IPS-NIHi11 (cell line): ENCODE measurements at places on chromosomes 2 and 18.

GRCh38 chr18:53795610-53796009, 428.9 kb downstream of the MBD2 start:
- DNase-seq, result no peak

GRCh38 chr18:2917259-2918047, 70.6 kb downstream of the EMILIN2 start:
- DNase-seq, result no peak

GRCh38 chr2:56687169-56687568, 503.4 kb downstream of the CCDC85A start:
- no peak for DNase-seq

DNA sequence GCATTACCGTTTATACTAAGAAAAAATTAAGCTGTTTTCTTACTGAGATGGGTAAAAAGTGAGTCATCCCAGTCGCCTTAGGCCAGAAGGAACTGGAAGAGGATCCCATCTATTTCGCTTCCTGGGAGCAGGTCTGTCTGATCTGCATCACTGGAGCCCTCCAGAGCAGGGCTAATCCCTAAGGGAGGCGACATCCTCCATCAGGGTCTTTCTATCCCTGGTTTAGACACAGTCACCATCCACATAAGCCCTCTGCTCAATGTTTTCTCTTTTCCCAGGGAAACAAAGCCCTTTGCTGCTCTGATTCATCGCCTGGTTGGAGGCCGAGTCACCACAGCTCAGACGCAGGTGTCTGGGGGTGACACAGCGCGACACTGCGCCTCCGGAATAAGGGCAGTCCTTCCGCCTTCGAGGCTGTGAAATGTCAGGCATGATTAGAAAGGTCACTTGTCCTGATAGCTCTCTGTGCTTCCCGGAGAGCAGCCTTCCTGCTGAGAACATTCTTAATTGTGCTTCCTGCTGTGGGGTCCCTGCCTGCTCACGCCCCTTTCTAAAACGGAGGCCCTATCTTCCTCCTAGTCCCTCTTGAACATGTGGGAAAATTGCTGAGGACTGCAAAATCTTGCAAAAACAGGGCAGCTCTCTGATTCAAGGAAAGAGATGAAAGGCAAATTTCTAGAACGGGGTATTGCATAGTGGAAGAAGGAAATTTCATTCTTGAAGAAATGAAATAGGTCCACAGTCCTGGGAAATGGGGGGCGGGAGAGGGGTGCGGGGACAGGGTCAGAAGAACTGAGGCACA, 56.3 kb downstream of the MARCHF4 start:
- peak; percentile 33 for DNase-seq

DNA sequence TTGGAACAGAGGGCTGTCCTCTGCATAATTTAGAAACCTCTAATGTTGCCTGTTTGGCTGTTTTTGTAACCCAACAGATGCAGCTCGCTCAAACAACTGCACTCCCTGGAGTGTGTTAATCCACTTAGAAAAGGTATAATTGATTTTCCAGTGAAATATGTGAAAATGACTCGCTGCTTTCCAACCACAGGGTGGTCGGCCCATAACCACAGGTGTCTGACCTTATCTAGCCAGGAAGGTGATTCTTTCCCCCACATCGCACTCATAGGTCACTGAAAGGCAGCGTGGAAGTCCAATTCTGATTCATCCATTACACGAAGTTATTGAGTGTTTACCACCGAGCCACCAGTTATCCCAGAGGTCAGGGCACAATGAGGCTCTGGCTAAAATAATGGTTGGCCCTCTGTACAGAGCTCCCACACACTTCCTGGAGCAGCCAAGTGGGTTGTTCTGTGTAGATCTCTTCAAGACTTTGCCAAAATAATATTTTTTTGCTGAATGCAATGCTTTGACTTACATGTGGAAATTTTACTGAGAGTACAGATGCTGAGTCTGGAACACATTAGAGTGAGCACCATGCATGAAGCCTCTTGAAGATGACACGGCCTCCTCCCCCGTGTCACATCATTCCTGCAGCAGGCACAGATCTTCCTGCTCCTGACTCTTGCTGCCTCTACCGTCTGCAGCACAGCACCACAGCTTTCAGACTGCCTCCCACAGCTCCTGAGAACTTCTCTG, 396.2 kb downstream of the ZNF516 start:
- no peak for DNase-seq

DNA sequence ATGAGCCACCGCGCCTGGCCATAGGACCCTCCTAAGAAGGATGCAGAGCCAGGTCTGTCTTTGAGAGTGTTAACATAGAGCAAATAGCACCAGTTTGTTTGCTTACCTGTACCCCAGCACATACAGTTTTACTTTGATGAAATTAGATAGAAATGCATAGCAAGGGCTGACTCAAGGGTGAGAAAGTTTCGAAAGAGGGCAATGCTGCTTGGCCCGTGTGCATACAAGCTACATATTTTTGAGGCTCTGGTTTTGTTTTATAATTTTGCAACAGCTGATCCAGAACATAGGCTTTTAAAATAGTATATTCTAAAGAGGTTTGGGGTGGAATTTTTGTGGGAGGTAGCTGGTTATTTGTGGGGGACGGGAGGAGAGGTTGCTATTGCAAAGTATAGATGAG, 151.7 kb downstream of the MCFD2 start:
- no peak for DNase-seq

DNA sequence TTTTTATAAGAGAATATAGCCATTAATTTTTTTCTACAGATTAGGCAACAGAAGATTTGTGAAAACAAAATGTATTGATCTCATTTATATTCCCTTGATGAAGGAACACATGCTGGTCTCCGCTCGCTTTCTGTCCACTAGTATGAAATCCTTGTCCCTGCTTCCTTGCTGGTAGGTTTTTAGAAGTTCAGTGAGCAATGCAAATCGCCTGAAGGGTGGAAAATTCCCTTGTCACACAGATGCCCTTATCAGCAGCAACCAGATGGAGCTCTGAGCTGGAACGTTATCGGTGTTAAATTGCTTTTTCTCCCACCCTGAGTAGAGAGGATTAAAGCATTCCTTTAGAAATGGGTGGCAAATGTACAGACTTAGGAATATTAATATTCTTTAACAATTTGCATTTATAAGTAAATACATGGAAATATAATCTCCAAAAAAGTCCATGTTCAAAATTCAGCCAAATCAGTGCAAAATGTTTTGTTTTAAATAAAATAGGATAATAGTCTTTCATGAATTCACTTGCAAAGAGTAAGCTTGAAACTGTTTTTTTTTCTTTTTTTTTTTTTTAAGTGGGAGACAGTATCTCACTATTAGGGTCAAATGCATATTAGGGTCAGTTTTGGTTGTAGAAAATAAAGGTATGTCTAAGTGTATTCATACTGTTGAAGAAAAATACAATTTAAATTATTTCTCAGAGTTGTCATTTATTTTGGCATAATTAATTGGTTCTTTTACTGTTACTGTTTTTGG, 164.0 kb upstream of the MYO3B start:
- DNase-seq, result no peak
